ENCODE measurements at places on chromosomes 1 and 21.
A peak's percentile ranks its signal among the peaks of the same experiment; 100 is the strongest.

- DNase-seq = peak; percentile 97
These were observed 416.4 kb downstream of the PTBP2 start for GRCh38 chr1:97137862-97138514.

DNA sequence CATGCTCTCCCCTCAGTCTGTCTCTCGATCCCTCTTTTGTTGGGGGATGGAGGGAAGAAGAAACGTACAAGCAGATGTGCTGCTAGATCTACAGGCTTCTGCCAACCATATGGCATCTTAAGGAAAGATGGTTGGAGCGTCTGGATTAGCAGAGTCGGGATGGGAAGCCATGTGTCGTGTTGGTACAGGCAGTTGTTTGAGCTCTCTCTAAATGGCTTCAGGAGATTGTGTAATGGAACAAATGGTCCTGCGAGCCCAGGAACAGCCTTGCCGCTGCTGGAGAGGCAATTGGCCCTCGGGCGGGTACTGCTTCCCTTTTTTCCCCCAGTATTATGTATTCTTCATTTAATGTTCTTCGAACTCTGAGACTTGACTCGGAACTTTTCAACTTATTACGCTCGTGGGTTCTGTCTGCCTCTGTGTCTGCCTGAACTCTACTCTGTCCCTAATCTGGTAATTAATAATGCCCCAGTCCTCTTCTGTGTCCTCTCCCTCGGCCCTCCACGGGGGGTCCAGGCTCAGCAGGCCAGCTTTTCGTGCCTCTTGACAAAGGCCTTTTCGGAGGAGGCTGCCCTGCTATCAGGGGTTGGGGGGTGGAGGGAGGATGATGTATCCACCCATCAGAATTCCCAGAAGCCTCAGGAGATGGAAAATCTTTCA lies 215.3 kb downstream of the SDCCAG8 start:
- peak; percentile 100 for DNase-seq

- DNase-seq = no peak
These were observed 51.5 kb downstream of the VANGL2 start for GRCh38 chr1:160451859-160452232.

- DNase-seq = no peak
These were observed 125.2 kb downstream of the MAST2 start for GRCh38 chr1:45928486-45929205.

DNA sequence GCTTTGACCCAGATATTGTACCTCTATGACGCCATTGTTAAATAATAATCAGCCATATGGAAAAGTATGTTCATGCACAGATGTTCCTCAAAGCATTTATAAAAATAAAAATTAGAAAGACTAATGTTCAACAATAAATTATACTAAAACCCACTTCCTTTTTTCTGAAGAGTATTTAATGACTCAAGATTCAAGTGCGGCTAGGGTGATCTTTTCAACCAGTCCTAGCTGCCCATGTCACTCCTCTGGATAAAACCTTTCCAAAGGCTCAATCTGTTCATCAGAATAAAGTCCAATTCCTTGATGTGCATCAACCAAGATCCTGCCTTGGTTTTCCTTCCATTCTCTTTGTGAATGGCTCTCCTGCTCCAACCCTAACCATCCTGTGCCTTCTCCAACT lies 292.0 kb downstream of the VAV3 start:
- no peak for DNase-seq

DNA sequence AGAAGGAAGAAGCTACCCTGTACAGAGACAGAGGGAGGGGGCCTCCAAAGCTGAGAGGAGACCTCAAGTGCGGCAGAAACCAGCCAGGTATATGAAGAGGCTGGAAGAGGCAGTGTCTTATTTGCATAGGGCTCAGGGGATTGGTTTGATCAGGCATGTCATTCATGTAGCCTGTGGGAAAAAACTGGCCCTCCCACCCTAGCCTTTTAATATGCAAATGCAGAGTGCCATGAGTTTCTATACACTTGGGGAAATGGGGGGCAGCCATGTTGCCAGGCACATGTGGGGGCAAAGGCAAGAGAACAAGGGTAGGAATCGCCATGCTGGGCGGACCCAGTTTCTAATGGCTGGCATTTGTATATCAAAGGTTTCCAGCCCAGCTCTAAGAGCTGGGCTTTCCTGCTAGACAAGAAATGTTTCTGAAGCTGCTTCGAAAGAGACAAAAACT lies 172.7 kb downstream of the RASAL2 start:
- DNase-seq = no peak

DNA sequence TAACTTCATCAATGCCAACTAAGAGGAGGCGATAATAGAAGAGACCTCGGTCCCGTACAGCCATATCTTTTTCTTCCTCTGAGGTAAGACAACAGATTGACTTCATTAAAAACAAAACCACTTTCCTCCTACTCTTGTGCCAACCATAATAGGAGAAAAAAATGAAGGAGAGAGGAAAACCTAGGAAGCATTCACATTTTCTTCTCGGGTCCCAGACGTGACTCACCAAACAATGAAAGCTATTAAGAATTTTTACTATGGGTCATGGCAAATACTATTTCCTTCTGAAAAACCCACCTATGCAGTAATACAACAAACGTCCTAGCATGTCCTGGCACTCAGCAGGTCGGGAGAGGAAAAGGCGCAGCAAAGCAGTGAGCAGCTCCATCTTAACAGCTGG lies 8.6 kb upstream of the BCL2L15 start:
- DNase-seq = no peak

DNA sequence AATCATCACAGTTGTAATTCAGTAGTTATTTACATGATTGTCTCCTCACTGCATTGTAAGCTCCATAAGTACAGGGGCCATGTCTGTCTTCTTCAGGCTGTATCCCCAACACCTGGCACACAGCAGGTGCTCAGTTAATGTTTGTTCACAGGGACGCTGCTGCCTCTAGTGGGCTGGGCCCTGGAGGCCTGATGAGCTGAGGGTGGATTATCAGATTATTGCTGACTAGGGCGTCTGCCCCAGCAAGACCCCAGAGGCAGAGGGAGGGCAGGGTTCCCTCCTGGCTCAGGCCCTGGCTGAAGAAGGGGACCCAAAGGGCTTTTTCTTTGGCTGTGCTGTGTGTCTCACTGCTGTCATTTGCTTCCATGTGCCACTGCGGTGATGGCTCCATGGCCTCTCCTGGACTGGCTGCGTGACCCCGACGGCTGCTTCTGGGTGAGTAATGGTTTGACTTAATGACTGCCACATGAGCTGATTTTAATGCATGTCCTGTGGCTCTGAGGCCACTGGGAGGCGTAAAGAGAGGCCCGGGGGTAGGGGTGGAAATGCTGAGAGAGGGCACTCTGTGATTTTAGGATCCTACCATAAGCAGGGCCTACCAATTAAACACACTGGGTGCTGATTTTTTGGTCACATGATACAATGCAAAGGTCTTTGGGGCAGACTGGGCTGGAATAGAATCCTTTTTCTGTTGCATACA lies 20.8 kb upstream of the EPB41 start:
- no peak for DNase-seq

DNA sequence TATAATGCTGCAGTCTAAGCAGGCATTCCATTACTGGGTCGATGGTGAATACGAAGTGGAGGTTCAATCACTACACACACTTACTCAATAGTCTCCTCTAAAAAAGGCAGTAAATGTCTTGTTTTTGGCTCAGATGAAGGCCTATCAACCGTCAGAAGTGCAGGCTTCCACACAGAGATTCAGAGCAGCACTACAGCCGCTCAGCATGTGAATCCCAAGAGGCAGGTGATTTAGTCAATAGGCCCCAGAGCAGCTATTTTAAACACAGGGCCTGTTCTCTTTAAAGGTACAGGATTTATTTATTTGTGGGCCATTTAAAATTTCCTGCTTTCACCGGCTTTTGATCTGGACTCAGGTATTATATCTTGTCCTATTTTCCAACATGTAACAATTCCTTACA lies 293.7 kb downstream of the RGS7 start:
- no peak for DNase-seq

DNA sequence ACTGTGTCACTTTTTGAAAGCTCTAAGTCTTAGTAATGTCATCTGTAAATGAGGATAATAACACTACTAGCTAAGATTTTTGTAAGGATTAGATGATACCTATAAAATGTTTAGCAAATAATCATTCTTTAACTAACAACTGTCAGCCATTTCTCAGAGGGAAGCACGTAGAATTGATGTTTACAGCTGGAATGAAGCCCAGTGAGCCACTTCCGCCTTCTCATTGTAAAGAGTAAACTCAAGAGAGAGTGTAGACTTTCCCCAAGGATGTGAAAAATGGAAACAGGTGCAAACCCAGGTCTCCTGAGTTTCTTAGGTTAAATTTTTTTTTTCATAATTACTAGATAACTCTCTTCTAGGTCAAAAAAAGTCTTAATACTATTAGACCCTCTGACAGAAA lies 4.9 kb downstream of the GREM2 start:
- no peak for DNase-seq

Data from NCI-H1694 (cell line).